ENCODE measurements at places on chromosomes 2 and 18.

GRCh38 chr2:176155356-176156044 lies 1.6 kb upstream of the HOXD3 start:
- DNase-seq = no peak

DNA sequence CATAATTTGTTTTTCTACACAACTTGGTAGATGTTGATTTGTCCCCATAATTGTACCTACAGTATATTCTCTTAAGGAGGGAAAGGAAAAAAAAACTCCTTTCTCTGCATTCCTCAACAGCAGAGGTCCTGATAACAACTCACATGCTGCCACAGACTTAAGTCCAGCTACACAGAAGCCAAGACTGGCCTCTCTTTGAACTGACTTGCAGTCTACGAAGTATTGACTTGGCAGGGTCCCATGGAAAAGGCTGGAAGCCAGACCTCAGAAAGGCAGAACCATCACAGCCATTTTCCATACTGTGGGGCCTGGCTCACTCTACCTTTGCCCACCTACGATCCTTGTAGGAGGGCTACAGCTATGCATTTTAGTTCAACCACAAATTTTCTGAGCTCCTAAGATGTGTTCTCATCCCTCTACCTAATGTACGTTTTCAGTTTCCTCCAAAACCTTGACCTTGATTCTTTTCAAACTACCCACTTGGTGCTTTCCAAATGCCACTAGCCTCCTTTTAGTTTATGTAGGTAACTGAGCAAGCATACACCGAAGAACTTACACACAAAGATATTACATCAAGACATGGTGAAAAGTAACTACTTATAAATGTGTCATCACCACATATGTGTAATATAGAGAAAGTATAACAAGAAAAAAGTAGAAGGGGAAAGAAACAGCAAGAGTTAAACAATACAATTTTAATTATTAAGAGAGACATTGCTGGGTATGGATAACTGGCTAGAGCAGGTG lies 12.2 kb downstream of the LONRF2 start:
- DNase-seq = no peak

DNA sequence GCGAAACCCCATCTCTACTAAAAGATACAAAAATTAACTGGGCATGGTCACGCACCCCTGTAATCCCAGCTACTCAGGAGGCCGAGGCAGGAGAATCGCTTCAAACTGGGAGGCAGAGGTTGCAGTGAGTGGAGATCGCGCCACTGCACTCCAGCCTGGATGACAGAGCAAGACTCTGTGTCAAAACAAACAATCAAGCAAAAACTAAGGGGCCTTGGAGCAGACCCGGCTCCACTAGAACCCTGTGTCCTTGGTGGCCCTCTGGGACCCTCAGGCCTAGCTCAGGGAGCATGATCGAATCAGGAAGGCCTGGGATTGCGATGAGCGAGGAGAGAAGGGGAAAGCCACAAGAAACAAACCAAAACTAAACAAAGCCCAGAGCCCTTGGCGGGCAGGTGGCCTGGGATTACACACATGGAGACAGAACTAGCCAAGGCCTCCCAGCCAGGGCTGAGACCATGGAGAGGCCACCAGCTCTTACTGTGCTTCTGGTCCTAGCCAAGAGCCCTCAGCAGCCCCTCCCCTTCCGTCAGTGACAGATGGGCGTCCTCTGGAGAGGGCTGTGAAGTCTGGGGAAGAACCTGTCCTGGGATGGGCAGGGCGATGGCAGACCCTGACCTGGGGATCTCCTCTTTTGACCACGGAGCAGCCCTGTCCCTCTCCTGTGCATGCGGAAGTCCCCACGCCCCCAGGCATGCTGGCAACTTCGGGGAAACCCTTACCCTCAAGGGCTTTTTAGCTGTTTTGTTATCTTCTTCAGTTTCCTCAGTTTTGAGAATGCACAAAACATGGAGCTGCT lies 27.4 kb upstream of the CATIP start:
- no peak for DNase-seq

DNA sequence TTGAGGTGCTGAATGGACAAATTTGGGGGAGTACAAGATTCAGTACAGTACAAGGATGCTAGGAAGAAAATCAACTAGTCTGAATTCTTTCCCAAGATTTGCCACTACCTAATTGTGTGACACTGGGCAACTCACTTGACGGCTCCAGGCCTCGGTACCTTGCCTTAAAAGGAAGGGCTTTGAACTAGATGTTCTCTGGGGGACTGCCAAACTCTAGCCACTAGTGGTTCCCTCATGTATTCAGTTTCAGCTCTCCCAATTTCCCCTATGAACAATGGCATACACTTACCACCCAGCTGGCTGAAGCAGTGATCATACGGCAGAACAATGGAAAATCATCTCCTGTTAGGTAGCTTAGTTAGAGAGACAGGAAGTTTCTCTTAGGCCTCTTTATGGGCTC lies 73.4 kb downstream of the VWC2L start:
- no peak for DNase-seq

- DNase-seq = no peak
Measured at GRCh38 chr2:240783819-240784621, 36.0 kb downstream of the KIF1A start.

GRCh38 chr2:14313341-14313740 lies 319.2 kb upstream of the LRATD1 start:
- no peak for DNase-seq

DNA sequence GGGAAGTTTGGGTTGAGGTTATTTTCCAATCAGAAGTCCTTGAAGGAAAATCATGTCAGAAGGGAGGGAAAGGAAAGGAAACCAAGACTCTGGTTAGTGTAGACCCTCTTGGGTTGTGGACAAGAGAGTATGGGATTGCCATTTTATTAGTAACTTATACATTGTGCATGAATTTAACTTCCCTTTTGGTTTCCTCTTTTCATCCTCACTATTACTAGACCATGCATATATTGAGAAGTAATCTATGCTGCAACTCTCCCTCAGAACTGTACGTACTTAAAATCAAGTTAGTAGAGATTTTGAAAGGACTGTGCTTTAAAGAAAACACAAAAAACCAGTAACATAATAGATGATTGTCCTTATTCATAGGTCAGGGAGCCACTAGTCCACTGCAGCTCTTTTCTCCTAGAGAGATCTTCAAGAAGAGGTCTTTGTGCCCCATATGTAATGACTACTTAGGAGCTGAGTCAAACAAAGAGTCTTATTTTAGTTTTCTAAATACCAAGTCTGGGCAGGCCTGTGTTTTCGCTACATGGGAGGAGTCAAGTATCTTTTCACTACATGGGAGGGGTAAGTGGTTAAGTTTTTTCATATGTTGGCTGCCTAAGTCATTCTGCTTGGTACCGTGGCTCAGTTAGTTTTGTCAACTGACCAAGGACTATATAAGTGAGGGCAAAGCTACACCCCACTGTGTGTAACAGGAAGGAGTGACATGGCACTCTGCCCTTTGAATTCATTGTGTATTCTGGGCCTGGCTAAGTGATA lies 25.2 kb upstream of the FAM117B start:
- DNase-seq = no peak

GRCh38 chr2:230023313-230023712 lies 45.4 kb downstream of the SLC16A14 start:
- no peak for DNase-seq

DNA sequence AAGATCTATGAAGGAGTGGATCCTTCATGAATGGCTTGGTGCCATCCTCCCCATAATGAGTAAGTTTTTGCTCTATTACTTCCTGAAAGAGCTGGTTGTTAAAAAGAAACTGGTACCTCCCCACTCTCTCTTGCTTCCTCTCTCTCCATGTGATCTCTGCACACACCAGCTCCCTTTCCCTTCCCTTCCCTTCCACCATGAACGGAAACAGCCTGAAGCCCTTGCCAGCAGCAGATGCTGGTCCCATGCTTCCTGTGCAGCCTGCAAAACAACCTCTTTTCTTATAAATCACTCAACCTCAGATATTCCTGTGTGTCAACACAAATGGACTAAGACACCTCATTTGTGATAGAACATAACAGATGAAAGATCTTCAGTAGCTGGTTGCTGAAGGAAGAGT lies 303.5 kb upstream of the ACVR2A start:
- DNase-seq = no peak

DNA sequence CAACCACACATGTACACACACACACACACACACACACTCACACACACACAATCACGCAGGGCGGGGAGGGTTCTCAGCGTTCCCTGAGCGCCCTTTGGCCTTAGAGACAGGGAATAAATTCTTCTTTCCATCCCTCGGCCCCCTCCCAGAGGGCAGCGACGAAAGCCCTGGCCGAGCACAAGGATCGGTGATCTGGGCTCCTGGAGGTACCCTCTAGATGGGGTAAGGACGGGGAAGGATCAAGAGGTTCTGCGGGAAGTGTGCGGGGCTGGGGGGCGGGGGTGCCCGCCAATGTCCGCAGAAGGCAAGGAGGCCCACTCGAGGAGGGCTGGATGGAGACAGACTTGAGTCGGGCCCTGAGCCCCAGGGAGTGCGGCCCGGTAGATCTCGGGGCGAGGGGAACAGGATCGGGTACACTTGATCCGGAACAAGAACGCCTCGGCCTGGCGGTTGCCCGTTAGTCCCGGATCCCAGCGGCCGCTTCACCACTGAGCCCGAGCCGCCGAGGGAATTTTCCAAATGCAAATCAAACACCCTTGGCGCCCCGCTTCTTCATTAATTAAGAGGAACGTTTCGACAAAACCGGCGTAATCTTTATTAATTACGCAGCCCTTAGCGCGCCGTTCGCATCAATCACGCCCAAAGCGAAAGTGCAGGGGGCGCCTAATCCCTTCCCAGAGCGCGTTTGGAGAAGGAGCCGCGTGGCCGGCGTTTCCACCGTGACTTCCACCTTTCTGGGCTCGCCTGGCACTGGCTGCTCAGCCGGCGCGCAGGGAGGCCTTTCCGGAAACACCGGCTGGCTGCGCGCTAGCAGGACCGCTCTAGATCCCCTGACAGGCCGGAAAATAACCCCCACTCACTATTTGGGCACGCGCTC lies 7.0 kb upstream of the PAX3 start:
- no peak for DNase-seq

GRCh38 chr2:49210191-49210590 lies 55.9 kb upstream of the FSHR start:
- DNase-seq = no peak

- no peak for DNase-seq
Measured at GRCh38 chr18:154151-154550, 4.2 kb upstream of the USP14 start.

- no peak for DNase-seq
Measured at GRCh38 chr2:237576974-237577373, 10.6 kb downstream of the PRLH start.

- DNase-seq = no peak
Measured at GRCh38 chr2:168438553-168438952, 17.5 kb upstream of the CERS6 start.

DNA sequence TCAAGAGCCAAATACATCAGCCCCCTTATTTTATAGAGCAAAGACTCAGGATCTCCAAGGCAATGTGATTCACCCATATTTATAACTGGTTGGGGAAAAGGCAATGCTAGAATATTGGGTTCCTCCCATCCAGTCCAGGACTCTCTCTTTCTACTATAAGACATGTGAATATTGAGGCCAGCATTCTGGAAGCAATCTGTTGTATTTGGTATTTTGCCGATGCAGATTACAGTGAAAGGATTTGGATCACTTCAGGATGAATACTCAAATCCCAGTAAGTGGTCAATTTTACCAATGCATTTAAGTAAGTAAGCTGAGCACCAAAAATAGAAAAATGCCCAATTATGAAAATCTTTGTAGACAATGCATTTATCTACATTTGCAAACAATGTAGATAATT lies 1834.7 kb upstream of the PIK3C3 start:
- no peak for DNase-seq

GRCh38 chr18:31750273-31750672 lies 10.4 kb downstream of the SLC25A52 start:
- no peak for DNase-seq

DNA sequence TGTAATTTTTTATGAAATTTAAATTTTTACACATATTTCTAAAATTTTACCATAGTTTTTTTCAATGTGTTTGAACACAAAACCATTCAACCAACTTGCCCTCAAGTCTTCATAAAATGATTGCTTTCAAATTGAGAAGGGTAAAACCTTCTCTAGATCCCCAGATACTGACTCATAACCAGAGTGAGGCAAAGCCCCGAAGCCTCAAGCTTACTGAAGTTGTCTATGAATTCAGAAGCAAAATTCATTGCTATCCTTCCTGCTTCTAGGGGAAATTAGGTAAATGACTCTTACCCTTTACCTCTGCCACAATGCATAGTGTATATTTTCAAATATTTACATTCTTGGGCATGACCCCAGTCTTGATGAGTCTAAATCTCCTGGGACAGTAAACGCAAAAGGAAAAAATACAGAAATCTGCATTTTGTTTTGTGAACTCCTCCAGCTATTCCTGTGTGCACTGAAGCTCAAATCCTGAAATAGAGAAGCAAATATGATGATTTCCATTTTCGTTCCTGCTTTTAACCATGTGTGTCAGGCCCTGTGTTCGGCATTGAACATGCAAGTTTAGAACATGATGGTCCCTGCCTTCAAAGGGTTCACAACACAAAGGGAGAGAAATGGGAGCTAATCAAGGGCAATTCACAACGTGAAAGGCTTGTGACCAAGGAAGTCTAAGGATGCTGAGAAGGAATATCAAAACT lies 246.3 kb downstream of the SUCLG1 start:
- no peak for DNase-seq

All from hypothalamus (tissue), 51 donors.